NCI-H526 (cell line): ENCODE measurements at places on chromosomes 4 and X.

- DNase-seq = no peak
These were observed 21.1 kb downstream of the ACOX3 start for GRCh38 chr4:8419222-8420041.

DNA sequence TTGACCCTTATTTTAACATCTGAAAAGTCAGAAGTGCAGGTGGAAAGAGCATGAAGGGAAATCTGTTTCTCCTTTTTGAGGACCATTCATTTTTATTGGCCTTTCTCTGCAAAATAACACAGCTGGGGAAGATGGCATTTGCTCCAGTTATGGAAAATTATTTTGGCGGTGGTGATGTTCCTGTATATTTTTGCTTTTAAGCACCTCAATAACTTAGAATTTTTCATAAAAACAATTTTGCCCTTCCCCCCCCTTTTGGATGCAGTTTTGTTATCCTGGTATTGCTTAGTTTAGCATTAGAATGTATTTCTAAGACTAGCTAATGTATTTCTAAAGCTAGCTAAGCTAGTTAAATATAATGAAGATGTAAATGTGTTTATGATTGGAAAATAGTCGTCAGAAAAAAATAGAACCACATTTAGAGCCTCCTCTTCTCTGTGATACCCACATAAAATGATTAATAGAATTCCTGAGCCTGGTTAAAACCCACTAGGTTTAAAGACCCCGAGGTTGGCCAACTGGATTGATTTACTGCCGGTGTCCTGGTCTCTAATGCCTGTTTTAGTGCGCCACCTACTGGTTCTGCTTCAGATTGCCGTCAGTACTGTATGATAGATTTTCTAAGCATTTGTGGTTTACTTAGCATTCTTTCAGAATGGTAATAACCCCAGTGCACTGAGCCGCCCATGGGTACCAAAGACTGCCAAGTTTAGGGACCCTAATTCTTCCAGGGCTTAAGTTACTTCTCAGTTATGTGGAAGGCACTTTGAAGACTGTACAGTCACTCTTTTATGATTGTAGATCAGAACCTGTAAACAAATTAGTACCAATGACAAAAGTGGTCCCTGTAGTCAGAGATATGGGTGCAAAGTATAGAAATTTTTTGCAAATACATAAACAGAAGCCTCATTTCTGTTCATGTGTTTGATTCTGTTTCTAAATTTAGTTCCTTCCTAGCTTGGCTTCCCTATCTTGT, 11.4 kb downstream of the KLF3 start:
- peak; percentile 87 for DNase-seq

DNA sequence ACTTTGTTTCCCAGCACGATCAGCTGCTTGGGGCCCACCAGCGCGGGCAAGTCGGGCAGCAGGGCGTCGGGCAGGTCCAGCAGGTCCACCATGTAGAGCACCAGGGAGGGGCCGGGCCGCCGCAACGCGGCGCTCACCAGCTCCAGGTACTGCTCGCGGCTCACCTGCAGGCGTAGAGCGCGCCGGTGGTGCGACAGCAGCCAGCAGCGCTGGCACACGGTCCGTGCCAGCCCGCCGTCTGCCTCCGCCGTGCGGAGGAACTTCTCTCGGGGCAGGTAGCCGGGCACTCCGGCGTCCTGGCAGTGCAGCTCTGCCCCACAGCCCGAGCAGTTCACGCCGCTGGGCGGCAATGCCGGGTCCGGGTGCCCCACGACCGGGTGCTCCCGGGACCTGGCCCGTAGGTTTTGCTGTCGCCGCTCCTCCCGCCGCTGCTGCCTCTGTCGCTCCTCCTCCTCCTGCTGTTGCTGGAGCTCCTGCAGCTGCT, 527 bp downstream of the NOA1 start:
- peak; percentile 18 for DNase-seq

DNA sequence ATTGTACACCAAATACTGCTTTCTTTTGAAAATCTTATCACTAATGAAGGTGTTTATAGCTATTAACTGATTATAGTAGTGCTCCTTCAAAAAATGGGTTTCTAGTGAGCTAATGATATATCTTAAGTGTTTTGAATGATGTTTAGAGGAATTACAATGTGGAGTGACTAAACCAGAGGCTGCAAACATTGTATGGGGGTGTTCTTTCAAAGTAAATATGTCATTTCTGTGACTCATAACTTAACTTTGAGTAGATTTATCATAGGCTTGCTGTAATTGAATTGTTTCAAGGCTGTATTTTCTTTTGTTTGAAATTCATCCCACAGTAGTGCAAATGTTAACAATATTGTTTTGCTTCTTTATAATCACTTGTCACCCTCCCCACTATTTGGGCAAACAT, 141.6 kb downstream of the IL1RAPL2 start:
- DNase-seq = no peak

DNA sequence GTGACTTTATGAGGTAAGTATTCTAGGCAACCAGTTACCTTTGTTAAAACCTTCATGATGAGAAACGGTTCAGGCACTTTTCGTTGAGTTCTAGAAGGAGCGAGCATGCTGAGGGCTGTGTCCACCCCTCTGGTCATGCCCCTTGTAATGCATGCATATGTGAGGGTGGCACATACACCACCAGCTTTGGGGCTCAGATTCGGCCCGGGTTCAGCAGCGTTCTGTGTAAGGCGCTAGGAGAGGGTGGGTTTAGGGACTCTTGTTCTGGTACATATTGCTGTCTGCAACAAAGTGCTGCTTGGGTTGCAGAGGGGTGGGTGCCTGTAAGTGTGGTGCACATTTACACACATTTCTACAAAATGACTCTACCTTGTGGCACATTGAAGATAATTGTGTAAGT, 54.5 kb downstream of the NOP14 start:
- no peak for DNase-seq

DNA sequence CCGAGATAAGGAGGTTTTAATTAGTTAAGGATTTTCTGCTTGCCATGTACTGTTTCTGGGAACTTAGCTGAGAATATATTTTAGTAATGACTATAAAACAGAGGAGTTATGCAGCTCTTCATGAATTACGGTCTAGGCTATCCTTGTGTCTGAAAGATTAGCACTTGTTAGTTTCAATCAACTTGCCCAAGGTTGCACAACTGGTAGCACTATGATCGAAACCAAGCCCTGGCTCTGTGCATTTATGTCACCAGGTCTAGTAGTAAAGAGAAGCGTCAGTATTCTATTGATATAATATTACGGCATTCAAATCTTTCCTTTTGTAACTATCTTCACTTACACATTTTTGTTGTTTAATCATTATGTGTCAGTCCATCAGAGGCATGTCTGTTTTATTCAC, 176.0 kb downstream of the TLL1 start:
- DNase-seq = no peak

GRCh38 chr4:172323288-172323687, 510.1 kb downstream of the GALNTL6 start:
- DNase-seq = no peak

GRCh38 chr4:180058691-180059215, 2184.4 kb upstream of the TENM3 start:
- no peak for DNase-seq

DNA sequence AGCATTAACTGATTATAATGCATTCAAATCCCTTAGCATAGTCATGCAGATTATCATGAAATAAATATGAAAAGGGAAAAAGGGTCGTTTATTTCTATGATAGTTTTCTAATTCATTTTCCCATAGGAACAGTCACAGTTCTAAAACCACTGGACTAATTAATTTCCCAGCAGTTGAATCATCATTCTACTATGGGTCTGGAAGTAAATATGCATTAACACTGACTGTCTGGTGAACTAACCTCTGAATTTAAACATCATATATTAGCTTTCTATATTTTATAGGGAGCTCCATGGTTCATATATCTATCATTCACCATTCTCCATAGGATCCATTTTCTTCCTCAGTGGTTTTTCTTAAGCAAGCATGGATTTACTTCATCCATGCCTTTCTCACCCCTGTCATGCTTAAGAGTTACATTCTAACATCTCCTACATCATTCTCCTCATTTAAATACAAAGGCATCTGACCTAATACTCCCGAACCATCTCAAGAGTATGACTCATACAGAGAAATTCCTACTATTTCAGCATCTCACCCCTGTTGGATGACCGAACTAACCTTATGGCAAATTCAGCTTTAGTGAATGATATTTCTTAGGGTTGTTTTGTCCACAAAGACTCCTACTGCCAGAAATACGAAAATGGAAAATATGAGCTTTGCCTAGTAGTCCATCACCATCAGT, 198.7 kb upstream of the ADAMTS3 start:
- no peak for DNase-seq

GRCh38 chrX:153736871-153737441, 12.3 kb downstream of the ABCD1 start:
- no peak for DNase-seq

GRCh38 chr4:62275470-62275869, 1075.3 kb downstream of the ADGRL3 start:
- no peak for DNase-seq

DNA sequence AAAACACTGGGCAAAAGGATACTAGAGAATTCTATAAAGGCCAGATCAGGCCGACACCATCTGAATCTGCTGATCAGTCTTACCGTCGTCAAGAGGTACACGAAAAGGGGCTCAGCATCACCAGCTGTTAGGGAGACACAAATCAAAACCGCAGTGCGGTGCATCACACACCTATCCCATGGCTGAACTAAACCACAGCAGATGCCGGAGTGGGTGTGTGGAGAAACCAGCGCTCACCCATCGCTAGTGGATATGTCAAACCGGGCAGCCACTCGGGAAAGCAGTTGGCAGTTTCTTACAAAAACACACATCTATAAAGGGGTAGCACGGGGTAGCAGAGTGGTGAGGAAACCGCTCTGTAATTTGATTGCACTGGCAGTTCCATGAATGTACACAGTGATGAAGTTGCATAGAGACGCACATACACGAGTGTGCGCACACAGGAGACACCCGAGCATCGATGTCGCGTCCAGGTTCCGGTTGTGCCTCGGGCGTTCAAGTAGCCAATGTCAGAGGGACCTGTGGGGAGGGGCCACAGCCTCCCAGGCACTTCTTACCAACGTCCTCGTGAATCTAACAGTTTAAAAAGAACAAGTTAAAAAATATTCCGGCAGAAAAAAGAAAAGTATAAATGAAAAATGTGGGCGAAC, 23.1 kb upstream of the CCNQ start:
- no peak for DNase-seq

DNA sequence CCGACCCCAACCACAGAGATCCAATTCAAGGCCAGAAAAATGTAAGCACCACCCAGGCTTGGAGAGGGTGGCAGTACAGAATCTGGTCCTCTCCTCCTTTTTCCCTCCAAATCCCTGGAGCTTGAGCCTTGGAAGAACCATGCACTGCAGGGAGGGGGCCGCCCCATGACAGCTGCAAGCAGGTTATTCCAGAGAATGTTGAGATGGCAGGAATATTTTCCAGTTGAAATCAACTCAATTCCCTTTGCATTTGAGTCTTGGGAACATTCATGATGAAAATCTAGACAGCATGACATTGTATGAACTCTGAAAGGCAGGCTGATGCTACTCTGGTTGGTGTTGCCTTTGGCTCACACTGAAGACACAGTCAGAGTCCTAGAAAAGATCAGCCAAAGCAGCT, 386.6 kb upstream of the FGF16 start:
- no peak for DNase-seq

DNA sequence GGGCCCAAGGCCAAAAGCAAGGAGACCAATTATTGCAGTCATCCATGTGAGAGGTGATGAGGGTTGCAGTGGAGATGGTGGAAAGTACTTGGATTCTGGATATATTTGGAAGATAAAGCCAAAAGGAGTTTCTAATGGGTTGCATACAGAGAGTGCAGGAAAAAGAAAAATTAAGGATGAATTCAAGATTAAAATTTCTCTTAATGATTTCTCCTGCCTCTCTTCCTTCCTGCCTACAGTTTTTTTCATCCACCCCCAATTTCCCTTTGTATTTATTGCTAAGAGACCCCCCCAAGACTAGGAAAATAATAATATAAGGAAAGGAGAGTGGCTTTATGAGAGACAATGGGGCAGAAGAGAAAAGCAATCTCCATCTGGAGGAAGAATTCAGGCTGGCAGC, 8.6 kb upstream of the FGF5 start:
- no peak for DNase-seq

- DNase-seq = peak; percentile 3
These were observed 158.0 kb downstream of the KCNIP4 start for GRCh38 chr4:21790438-21791029.

GRCh38 chr4:12586242-12587006, 897.7 kb downstream of the RAB28 start:
- DNase-seq = peak; percentile 76

DNA sequence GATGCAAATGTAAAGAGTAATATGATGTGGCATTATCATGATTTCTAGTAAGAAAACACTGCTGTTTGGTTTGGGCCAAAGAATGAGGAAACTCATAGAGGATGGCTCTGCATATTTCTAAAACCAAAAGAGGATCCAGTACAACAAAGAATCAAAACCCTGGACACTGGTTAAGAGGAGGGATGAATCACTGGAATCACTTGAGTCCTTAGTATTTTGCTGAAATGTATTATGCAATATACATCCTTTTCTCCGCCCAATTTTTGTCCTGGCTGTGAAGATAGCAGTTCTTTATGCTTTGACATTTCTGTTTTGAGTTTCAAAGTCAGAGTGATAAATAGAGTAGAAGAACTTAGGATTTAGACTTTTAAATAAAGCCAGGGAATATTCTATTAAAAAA, 345.9 kb downstream of the PACRGL start:
- no peak for DNase-seq

DNA sequence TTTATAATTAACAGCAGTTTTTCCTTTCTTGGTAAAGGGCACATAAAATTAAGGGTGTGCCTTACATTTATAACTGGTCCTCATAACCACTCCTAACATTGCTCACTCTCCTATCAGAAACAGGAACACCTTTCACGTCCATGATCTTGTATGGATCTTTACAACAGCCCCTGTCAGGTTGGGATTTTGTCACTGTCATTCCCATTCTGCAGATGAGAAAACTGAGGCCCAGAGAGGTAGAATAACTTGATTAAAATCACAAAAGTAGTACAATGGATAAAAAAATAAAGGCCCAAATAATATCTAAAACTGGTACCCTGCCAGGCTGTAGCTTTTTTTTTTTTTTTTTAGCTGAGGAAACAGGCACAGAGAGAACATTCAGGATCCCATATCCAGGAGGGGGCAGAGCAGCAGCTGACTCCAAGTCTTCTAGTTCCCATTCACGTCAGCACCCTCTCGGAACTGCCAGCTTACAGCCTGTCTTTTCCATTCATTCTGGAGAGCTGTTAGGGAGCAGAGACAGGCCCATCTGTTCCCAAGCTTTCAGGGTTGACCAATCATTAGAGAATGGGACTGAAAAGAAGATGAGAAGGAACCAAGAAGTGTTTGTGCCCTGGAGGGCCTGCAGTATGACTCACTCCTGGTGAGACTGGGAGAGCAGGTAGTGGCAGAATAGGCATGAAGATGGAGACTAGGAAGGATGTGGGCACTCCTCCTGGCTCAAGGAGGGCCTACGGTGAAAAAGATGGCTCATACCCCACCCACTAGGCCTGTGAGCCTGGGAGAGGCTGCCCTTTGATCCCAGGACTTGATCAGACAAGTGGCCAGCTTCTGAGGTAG, 7.3 kb downstream of the SUV39H1 start:
- DNase-seq = no peak

GRCh38 chr4:87011340-87012034, 76.7 kb downstream of the AFF1 start:
- DNase-seq = no peak
